Activated CD8-positive, alpha-beta memory T cell treated with anti-CD3 and anti-CD28 coated beads for 1 hour (primary cell): ENCODE measurements at places on chromosomes 3 and 15.

- no peak for DNase-seq
Observed at GRCh38 chr3:63927422-63928280, 15.5 kb upstream of the SCAANT1 start.

DNA sequence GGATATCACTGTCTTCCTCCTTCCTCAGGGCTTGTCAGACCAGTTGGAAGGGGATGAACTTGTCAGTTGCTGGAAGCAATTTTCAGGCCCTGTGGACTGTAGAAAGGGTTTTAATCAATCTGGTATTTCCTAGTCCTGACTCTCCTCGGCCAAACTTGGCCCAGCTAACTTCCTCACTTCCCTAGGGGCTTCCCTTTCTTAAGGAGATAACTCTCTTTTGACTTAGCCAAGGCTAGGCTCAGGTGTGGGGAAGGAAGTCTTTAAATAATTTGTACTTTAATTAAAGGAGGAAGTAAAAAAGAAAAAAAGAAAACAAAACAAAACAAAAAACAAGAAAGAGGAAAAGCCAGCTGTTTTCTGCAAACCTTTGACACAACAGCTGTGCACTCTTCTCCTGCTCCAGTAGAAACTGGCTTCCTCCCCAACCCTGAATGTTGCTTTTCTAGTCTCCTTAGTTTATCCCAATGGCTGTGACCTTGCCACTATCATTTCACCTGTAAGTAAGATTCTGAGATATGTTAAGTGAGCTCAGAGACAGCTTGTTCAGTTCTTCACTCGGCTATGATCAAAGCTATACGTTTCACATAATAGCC, 53.0 kb upstream of the ST3GAL6 start:
- DNase-seq, result no peak

DNA sequence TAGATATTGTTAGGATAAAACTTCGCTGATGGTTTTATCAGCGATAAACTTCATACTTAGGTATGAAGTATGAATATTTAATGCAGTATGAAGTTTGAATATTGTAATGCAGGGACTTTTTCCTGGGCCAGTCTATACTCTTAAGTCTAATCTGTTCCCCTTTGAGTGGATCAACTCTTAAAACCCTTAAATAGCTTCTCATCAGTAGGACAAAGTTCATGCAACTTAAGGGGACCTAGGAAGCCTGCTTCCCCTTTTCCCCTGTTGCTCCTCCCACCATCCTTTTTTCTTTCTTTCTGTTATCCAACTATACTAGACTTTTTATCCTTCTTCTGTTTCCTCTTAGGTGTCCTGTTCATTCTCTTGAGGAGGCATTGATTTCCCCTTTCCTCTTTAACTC, 78.7 kb downstream of the MITF start:
- no peak for DNase-seq

GRCh38 chr3:114554731-114555130, 260.9 kb downstream of the TIGIT start:
- no peak for DNase-seq

DNA sequence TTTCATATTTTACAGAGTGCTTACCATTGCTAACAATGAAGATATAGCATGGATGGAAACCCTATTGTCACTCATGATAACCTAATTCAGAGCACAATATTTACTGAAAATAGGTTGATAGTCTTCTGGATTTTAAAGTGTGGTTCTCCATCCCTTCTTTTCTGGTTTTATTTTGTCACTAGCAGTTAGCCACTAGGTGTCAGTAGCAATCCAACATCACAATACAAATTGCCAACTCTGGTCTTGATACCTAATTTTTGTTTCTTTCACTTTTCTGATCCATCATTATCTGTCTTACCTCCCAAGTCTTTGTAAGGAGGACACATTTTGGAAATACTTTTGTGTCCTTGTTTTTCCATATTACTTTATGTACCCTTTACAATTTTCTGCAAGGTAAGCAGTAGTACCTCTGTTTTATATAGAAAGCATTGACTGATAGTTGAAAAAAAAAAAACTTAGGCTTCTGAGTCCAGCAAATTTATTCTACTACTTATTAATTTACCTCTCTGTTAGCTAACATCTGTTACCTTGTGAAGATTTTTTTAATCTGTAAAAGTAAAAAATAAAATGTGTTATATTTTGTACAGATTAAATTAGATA, 28.3 kb upstream of the CRYBG3 start:
- DNase-seq, result no peak

DNA sequence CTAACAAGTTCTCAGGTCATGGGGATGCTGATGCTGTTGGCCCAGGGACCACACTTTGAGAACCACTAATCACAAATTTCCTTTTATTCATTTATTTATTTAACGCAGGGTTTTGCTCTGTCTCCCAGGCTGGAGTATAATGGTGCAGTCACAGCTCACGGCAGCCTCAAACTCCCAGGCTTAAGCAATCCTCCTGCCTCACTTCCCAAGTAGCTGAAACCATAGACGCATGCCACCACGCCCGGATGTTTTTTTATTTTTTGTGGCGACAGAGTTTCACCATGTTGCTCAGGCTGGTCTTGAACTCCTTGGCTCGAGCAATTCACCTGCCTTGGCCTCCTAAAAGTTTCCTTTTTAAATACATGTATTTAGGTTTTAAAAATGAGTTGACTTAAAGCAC, 20.7 kb upstream of the ISLR2 start:
- no peak for DNase-seq

DNA sequence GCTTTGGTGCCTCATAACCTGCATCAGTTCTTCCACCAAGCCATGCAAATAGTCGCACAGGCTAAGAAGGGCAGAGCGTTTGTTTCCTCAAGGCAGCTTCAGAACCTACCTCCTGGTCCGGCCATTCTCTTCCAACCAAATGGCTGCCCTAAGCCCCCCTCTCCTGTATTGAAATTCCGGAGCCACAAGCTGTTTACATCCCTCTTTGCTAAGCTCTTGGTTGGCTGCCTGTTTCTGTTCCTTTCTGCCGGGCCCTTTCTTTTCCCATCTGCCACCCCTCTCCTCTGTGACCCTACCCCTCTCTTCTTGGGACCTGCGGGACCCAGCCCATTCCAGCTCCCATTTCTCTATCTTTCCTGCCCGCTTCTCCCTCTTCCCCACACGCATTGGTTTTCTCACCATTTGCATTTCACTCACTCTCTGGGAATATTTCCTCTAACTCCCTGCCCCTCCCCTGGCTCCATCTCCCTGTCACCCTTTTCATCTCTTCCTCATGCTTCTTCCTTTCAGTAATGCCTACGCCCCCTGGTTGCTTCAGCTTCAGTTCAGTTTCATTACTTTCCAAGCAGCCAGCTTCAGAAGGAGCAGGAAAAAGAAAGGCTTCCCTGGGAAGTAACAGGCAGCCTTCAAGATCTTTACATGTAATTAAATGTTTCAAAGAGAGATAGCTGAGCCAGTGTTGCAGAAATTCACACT, 113.5 kb downstream of the RAB11A start:
- no peak for DNase-seq

DNA sequence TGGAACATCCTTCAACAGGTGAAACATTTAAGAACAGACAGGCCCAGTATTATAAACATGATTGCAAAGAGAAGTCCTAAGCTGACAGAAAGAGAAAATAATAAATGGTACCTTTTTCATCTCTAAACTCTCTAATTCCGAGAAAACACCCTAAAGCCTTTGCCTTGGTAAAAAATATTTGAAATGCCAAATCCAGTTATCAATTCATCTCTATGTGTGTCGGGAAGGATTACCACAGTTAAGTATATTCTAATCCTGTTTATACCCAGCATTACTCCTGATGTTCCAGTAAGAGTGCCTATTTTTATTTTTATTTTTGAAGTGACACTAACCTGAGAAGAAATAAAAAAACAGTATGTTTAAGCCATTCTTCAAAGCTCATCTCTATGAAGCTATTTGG, 219.3 kb upstream of the NANOGP8 start:
- DNase-seq, result no peak

- no peak for DNase-seq
Observed at GRCh38 chr15:88902846-88903245, 7.5 kb upstream of the HAPLN3 start.

- DNase-seq, result no peak
Observed at GRCh38 chr15:29528276-29528675, 258.7 kb upstream of the NSMCE3 start.

DNA sequence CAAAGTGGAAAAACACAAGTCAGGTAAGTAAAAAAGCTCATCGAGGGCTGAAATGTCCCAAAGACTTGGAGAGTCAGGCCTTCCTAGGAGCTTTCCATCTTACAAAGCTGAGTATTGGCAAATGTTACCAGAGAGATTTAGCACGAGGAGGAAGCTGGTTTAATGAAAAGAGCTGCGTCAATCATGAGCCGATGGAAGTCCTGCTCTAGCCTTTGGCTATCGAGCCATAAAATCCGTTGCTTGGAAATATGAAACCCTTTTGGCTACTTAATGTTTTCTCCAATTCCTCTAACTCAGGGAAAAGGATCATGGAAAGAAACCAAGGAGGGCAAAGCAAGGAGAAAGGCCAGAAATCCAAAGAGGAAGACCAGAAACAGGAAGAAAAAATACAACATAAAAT, 1074.6 kb downstream of the FHIT start:
- no peak for DNase-seq

- DNase-seq, result no peak
Observed at GRCh38 chr3:8154617-8155016, 347.0 kb upstream of the LMCD1 start.
